Heart left ventricle (tissue), 16 donors: ENCODE measurements at places on chromosomes 7 and 10.

DNA sequence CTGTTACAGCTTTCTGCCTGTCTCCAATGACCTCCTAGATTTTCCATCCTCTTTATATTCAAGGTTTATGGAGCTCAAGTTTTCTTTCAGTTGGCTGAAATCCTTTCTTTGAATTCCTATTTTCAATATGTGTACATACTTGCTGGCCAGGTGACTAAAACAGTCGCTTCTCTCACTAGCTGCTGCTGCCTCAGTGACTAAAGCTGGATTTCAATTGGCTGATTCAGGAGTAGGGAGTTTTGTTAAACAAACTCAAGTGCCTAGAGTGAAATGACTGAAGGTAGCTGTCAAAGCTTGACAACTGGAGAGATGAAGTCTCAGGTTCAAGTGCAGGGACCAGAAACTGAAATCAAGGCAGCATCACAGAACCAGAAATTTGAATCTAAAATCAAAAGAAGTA is 6.7 kb upstream of the POLR1F start:
- no peak overlapping the region for H3K4me3 ChIP-seq
- no peak overlapping the region for H3K27ac ChIP-seq
- no peaks in the 10 kb centered on the region for H3K36me3 ChIP-seq

DNA sequence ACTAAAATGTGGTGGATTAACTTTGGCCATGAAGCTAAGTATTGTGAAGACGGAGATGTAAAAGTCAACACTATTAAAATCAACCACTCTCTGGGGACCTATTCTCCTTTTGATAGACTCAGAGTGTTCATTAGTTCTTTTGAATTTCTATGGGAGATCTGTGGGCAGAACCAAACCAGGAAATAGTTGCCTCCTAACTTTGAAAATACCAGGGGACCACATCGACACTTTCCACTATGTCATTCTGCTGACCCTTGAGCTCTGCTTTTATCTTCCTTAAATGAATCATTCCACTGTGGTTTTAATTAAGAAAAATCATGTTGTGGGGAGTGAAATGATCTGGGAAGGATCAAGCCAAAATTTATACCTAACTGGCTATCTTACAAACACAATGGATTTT is 960.5 kb downstream of the GATA3 start:
- H3K27ac ChIP-seq = no peak overlapping the region
- no peak for DNase-seq

DNA sequence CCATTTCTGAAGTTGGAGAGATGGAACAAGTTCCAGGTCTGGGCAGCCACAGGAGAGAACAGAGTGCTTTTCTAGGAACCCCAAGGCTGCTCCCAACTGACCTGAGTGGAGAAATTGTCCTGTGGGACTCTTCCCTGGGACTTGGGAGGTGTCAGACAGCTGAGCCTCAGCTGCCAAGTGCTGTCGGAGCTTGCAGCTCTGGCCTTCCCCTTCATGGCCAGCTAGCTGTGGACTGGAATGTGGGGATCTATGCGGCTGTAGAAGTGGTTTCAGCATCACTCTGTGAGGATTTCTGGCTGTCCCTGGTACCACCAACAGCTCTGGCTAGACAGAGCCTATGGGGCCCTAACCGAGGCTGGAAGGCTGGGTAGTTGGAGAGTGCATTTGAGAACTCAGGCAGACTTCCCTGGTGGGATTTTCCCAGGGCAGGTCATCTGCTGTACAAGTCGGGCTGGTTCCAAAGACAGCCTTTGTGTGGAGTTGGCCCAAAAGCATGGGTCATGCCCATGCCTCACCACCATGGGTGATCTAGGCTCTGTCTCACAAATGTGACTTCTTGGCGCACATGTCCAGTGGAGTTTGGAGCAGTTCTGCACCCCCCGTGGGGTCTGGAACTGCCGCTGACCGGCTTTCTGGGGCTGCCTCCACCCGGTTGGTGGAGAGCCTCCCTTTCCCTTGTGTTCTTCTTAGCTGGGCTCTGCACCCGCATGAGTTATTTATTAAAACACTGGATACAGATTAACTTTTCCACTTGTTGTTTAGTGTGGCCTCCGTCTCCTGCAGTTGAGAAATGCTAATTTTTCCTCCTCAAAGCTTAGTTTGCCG is 10.9 kb downstream of the SUFU start:
- H3K27me3 ChIP-seq = no peaks in the 10 kb centered on the region
- DNase-seq = no peak
- no peaks in the 10 kb centered on the region for H3K4me1 ChIP-seq
- no peak overlapping the region for H3K4me3 ChIP-seq
- peaks cover 53% of the 10 kb centered on the region for H3K36me3 ChIP-seq

DNA sequence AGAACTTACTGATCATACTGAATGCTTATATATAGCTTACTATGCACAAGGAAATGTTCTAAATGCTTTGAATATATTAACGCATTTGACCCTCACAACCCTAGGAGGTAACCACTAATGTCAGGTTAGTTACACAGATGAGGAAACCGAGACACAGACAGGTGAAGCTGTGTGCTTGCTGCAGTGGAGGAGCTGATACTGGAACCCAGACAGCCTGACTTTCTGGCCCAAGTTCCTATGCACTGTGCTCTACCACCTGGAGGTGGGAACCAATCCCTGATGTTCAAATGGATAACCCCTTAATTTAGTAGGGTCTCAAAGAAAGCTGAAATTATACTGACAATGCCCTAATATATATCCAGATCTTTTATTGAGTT is 119.6 kb downstream of the SORBS1 start:
- no peaks in the 10 kb centered on the region for H3K36me3 ChIP-seq
- H3K4me1 ChIP-seq = peaks cover 45% of the 10 kb centered on the region
- DNase-seq = no peak

DNA sequence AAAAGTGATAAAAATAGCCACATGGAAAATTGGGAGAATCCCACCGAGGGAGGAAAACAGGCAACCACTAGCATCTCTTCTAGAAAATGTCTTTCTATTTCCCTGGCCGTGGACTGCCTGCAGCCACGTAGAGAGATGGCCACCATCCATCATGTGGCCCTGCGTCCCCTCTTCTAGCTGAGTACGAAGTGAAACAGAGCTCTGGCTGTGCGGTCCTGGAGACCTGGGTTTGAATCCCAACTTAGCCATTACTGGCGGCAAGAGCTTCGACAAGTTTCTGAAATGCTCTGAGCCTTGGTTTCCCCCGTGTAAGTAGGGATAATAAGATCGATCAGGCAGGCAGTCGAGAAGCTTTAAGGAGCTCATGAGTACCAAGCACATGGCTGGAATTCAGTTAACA is 32.9 kb downstream of the ZCCHC24 start:
- H3K4me1 ChIP-seq = no peaks in the 10 kb centered on the region
- no peaks in the 10 kb centered on the region for H3K27me3 ChIP-seq
- no peak for DNase-seq
- H3K4me3 ChIP-seq = no peak overlapping the region
- peaks cover 3% of the 10 kb centered on the region for H3K36me3 ChIP-seq

DNA sequence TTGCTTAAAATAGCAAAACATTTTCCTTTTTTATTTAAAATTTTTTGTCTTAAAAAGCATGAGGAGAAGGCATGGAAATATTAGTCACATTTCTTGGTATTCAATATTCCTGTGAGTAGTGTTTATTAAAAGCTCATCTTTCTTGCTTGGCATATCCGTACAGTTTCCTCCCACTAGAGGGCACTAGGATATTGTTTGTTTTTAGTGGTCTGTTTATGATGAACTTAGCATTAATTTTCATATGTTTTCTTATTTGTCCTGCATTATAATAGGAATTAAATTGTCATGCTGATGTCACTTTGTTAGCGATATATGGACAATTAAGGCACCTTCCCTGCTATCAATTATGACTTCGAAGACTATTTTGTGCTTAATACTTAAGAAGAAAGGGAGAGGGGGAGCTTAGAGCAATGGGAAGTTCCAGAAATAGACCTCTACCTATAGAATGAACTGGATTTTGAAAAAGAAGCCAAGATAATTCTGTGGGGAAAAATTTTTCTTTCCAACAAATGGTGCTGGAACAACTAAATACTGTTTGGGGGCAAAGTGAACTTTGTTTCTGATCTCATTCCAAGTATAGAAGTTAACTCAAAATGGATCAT is 91.0 kb upstream of the STRIP2 start:
- H3K4me3 ChIP-seq = no peak overlapping the region
- DNase-seq = no peak
- H3K4me1 ChIP-seq = no peaks in the 10 kb centered on the region
- no peaks in the 10 kb centered on the region for H3K27me3 ChIP-seq

- H3K27ac ChIP-seq = no peak overlapping the region
- H3K36me3 ChIP-seq = no peaks in the 10 kb centered on the region
Measured at GRCh38 chr7:144452064-144452463, 48.6 kb upstream of the NOBOX start.

GRCh38 chr10:36280890-36281499 is 638.9 kb upstream of the FZD8 start:
- no peaks in the 10 kb centered on the region for H3K27me3 ChIP-seq
- no peak overlapping the region for H3K27ac ChIP-seq
- no peak overlapping the region for H3K4me3 ChIP-seq
- H3K4me1 ChIP-seq = no peaks in the 10 kb centered on the region
- H3K36me3 ChIP-seq = no peaks in the 10 kb centered on the region

DNA sequence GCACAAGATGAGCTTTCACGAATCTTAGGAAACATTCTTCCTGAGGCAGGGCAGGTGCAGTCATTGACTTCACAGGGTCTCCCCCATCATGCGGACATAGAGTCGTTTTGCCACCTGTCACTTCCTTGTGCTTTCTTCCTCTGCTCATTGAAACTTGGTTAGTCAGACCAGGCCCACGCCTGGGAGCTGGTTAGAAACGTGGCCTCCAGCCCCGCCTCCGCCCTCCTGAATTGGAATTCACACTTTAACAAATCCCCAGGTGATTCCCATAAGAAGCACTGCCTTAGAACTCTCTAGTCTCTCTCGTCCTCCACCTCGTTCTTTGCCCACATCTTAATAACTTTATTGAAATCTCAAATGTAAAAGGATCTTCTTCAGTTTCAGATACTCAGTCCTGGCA is 265.5 kb upstream of the FZD8 start:
- no peaks in the 10 kb centered on the region for H3K27me3 ChIP-seq
- no peak for DNase-seq
- H3K27ac ChIP-seq = no peak overlapping the region
- H3K4me1 ChIP-seq = no peaks in the 10 kb centered on the region
- no peaks in the 10 kb centered on the region for H3K36me3 ChIP-seq
- H3K4me3 ChIP-seq = no peak overlapping the region

GRCh38 chr7:122416336-122416735 is 111.8 kb upstream of the FEZF1 start:
- H3K27me3 ChIP-seq = no peaks in the 10 kb centered on the region
- no peak for DNase-seq
- H3K36me3 ChIP-seq = no peaks in the 10 kb centered on the region
- H3K4me3 ChIP-seq = no peak overlapping the region

- H3K4me3 ChIP-seq = no peak overlapping the region
- H3K36me3 ChIP-seq = no peaks in the 10 kb centered on the region
- H3K27me3 ChIP-seq = no peaks in the 10 kb centered on the region
- H3K27ac ChIP-seq = no peak overlapping the region
- DNase-seq = no peak
Measured at GRCh38 chr7:90775383-90775965, 179.4 kb downstream of the CDK14 start.

GRCh38 chr10:33211106-33211878 is 123.2 kb downstream of the NRP1 start:
- DNase-seq = no peak
- H3K4me3 ChIP-seq = no peak overlapping the region
- H3K27ac ChIP-seq = peak overlapping the region; percentile 79
- no peaks in the 10 kb centered on the region for H3K27me3 ChIP-seq
- H3K4me1 ChIP-seq = peaks cover 49% of the 10 kb centered on the region

- H3K4me3 ChIP-seq = no peak overlapping the region
- no peaks in the 10 kb centered on the region for H3K4me1 ChIP-seq
- H3K36me3 ChIP-seq = no peaks in the 10 kb centered on the region
- no peak for DNase-seq
- H3K27ac ChIP-seq = no peak overlapping the region
Measured at GRCh38 chr10:25604591-25604990, 329.4 kb upstream of the MYO3A start.

- no peak overlapping the region for H3K27ac ChIP-seq
- no peaks in the 10 kb centered on the region for H3K4me1 ChIP-seq
- peaks cover 5% of the 10 kb centered on the region for H3K27me3 ChIP-seq
- no peak for DNase-seq
- no peak overlapping the region for H3K4me3 ChIP-seq
Measured at GRCh38 chr10:84565881-84566582, 237.6 kb downstream of the CCSER2 start.

DNA sequence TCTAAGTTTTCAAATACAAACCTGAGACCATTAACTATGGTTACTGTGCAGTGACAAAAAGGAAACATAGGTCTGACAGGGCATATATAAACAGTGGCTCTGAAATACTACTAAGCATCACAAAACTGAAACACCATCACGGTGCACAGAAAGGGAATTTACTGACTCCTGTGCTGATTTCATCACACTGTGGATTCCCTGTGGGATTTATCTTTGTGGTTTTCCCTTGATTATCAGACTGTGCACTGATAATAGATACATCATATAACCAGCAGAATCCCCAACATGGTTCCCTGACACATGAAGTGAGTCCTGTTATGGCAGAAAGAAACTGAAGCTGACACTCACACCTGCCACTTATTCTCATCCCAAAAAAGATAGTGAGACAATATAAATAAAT is 676.3 kb upstream of the KCND2 start:
- DNase-seq = no peak
- H3K27me3 ChIP-seq = no peaks in the 10 kb centered on the region
- no peaks in the 10 kb centered on the region for H3K4me1 ChIP-seq
- H3K27ac ChIP-seq = no peak overlapping the region

- H3K27ac ChIP-seq = no peak overlapping the region
- DNase-seq = no peak
- H3K27me3 ChIP-seq = no peaks in the 10 kb centered on the region
- no peaks in the 10 kb centered on the region for H3K36me3 ChIP-seq
Measured at GRCh38 chr7:17109020-17109419, 189.4 kb upstream of the AHR start.

- H3K36me3 ChIP-seq = peaks cover 31% of the 10 kb centered on the region
- peak overlapping the region; percentile 51 for H3K27ac ChIP-seq
- no peak for DNase-seq
- no peak overlapping the region for H3K4me3 ChIP-seq
- no peaks in the 10 kb centered on the region for H3K27me3 ChIP-seq
Measured at GRCh38 chr10:13115832-13116803, 16.2 kb downstream of the OPTN start.

- H3K36me3 ChIP-seq = no peaks in the 10 kb centered on the region
- H3K27me3 ChIP-seq = no peaks in the 10 kb centered on the region
- H3K27ac ChIP-seq = no peak overlapping the region
- DNase-seq = no peak
- no peak overlapping the region for H3K4me3 ChIP-seq
Measured at GRCh38 chr7:12490107-12490688, 80.3 kb upstream of the SCIN start.
